Activated naive CD4-positive, alpha-beta T cell treated with anti-CD3 and anti-CD28 coated beads, Interleukin-2, amount 50 U/mL, for 72 hours (primary cell): ENCODE measurements at places on chromosomes 16 and 17.

DNA sequence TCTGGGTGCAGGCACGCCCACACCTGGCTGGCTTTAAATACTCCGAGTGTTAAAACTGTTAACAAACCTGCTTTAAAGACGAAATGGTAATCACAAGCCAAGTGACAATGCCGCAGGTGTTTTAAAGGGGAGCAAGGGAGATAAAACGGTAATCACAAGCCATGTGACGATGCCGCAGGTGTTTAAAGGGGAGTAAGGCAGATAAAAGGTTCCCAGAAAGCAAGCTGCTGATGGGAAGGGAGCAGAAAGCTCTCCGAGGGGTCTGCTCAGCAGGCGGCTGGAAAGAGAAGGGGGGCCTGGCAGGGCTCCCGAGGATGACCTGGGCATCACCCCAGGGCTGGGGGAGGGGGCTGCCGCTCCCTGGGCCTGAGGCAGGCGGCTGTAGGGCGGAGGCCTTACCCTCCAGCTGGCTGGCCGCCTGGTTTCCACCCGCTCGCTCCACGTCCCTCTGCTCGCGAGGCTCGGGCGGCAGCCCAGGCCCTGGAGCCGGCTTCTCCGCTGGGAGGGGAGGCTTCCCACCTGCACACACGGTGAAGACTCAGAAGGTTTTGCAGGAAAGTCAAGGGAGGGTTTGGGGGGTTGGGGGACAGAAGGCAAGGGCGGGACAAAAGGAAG, 12.1 kb downstream of the NDUFAF8 start:
- no peak for DNase-seq

GRCh38 chr16:49604602-49605001, 231.0 kb downstream of the C16orf78 start:
- DNase-seq = no peak

DNA sequence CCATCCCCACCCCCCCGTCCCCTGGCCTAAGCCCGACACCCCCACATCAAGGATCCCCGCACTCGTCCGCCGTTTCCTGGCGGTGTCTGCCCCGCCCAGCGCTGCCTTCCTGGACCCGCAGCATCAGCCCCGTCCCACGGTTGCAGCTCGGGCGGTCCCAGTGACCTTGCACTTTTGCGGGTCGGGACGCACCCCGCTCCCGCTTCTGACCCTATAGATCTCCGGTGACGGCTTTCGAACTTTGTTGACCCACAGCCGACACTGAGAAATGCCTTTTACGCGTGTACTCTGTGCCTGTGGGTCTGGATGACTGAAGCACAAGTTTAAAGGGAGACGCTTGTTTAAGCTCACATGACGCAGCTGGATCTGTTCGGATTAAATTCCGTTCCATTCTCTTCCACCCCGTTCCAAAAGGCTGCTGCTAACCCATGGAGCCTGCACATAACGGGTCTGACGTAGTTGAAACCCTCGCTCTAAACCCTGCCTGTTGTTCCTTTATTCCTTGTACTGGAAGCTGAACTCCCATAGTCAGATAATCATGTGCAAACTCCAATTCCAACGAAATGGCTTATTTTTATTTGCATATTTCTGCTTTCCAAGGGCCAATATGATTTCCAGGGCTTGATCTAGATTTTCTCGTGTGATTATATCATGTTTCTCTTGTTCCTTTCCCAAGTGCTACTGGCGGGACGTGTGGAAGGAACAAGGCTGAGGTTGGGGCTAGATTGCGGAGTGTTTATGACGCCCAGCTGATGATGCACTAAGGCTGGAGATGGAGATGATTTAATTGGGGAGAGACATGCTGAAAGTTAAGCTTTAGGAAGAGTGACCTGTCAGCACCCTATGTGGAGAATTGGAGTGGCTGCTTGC, 834 bp downstream of the FLYWCH1 start:
- peak; percentile 64 for DNase-seq

DNA sequence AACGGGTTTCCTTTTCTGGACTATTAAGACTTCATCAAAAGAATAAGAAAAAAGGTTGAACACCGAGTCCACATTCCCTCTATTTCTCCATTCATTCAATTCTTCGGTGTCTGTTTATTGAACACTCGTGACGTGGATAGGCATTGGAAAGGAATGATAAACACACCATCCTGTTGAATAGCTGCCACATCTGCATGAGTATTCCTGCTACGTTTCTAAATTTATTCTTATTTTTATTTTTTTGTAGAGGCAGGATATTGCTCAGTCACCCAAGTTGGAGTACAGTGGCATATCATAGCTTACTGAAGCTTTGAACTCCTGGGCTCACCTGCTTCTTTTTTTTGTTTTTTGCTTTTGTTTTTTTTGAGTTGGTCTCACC, 80.8 kb upstream of the CIBAR2 start:
- no peak for DNase-seq

DNA sequence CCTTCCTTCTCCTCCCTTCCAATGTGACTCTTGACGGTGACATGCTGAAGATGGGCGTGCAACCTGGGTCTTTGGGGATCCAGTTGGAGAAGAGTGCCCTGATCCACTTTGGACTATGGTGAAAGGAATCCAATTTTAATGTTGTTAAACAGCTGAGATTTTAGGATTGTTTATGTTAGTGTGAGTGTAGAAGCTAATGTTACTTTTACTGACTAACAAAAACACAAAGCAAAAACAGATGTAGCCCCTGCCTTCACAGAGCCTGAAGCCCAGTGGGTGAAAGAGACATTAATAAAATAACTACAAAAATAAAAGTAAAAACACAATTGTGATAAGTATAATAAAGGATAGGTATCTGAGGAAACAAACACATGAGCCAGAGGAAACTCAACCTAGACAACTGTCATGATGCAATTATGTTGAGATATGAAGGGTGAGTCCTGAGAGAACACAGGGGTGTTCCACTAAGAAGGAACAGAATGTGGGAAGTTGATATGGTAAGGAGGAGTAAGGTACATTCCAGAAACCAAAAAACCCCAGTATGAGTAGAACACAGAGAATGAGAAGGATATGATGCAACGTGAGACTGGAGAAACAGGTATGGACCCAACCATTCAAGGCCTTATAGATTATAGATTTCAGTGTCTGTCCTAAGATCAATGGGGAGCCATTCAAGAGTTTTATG, 115.1 kb upstream of the PMFBP1 start:
- no peak for DNase-seq

DNA sequence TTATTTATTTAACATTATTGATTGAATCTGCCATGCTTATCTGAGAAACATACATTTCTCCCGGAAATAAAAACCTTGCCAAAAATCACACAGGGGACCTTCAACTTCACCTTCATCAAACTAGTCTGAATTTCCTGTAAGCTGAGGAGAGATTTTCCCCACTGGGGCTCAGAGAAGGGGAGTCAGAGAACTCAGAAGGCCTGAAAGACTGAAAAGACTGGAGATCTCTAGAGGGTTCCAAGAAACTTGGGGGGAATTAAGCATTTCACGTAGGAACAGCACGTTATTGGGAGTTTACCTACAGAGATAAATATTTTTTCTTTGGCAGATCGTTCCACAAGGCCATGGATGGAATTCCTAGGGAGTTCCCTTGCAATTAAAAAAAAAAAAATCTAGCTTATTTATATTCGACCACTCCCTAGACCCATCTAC, 528 bp upstream of the NOL11 start:
- DNase-seq = no peak

DNA sequence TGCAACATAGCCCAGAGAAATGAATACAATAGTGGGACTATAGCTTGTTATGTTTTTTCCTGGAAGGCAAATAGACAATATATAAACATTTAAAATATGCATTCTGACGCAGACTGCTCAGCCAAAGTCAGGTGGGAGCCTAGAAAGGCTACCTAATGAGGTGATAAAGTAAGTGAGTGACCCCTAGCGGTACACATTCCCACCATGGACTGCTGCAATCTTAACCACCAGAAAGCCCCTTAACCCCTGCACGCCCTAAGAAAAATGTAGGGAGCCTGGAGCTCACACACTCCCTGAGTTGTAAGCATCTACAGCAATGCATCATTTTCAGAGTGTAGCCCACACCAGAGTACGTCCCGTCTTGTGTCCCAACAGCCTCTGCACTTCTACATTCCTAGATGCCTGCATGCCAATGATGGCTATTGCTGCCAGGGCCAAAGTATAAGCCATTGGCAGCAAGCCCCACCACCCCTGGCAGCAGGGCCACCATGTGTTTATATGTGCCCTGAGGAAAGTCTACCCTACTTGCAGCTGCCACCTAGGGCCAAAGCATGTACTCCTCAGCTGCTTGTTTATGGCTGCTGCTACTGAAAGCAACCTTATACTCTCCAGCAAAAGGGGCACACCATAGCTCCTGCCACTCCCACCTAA, 127.6 kb downstream of the KIF2B start:
- DNase-seq = no peak

GRCh38 chr17:13582776-13583547, 18.8 kb downstream of the HS3ST3A1 start:
- DNase-seq = no peak

DNA sequence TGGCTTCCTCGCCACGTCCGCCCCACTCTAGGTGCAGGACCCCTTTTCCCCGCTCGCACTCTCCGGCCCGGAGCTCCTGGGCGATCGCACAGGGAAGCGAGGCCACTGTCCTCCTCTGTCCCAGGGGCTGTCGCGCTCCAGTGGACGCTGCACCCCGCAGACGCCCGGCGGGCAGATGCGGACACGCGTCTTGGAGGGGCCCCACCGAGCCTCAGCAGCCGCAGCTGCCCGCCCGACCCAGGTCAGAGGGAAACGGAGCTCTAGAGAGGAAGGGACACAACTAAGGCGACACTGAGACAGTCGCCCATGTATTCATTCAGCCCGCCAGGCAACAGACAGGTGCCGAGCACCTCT, 726 bp upstream of the SLC13A5 start:
- no peak for DNase-seq

DNA sequence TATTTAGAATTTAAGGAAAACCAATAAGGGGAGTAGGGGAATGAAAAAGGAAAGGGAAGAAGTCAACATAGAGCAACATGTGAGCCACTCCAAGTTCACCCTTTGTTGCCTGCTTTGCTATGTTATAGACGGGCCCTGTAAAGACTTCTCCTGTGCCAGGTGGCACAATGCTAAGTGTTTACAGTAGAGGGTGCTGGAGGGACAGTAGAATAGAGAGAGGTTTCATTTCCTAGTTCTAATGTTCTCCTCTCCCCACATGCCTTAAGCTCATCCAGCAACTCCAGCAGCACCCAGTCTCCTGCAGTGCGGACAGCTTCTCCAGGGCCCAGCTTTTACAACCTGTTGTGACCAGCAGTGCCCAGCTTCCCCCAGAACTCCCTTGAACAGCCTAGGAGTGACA, 468.0 kb downstream of the HS3ST3B1 start:
- DNase-seq = no peak

DNA sequence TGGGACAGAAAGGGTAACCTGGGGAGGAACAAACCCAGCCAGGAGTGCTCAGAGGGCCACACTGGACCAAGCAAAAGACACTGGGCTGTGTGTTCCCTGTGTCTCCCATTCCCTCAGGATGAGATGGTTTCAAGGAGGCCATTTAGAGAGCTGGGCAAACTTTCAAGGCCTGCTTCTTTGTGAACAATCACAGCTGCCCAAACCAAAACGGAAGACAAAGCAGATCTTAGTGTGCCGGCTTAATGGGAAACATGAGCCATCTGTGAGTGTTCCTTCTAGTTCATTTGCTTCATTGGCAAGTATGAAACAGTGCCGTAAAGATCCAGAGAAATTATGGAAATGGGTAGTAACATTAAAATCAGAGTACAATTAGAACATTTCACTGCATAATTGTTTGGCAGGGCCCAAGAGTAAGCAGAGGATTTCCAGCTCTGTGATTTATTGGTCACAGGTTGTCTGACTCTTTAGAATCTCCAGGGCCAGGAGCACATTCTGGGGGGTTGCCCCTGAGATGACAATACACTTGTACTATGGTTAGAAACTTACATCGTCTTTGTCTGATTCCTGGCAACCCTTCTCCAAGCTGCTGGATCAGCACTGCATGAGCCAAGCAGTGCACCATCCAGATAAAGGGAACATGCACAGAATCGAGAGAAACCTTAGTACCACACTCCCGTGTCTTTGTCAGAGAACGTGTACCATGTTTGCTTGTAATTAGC, 412.1 kb downstream of the RBFOX1 start:
- no peak for DNase-seq

DNA sequence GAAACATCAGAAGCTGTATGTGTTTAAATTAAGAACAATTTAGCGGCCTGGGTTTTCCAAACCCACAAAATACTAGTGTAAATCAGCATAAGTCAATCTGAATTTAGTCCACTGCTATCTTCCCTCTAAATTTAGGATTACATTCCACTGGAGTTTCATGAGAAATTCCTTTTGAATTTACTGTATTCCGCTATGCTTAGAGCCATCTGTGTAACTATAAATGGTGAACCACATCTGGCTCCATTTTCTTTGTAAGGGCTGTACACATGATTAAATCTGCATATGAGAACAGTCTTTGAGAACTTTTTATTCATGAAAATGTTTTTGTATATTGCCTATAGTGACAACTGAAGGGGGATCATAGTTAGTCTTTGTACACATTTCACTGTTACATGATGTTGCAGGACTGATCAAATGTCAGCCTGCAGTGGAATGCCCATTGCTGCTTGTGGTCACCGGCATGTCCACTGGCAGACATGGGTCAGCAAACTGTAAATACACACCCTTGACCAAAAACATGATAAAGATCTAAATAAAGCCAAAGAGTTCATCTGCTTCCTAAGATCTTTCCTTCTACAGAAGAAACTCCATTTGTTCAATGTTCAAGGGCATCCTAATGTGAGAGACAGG, 36.8 kb downstream of the RPGRIP1L start:
- no peak for DNase-seq

DNA sequence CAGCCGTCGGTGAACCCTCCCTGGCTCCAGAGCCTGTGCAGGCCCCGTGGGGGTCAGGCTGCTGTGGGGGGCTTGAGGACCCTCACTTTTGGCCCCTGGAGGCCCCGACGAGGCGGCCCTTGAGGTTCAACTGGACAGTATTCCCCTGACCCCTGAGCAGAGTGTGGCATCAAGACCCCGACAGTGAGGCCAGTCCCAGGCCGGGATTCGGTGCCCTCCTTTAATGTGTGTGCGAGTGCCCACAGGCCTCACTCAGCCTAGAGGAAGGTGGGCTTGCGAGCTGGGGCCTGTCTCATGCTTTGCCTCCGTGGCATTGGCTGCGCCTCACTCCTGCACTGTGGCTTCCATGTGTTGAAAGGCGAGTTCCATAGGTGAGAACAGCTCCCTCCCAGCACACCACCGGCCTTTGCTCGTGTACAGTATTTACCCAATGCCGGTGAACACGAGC, 94.5 kb downstream of the METRNL start:
- DNase-seq = no peak

GRCh38 chr16:27945233-27945973, 118.1 kb downstream of the GSG1L start:
- no peak for DNase-seq

- DNase-seq = peak; percentile 62
Measured at GRCh38 chr17:27760069-27760885, 40.1 kb downstream of the NOS2 start.

- DNase-seq = no peak
Measured at GRCh38 chr17:43598357-43599045, 52.4 kb upstream of the ETV4 start.

GRCh38 chr17:27531469-27531961, 75.3 kb downstream of the KSR1 start:
- DNase-seq = no peak

- DNase-seq = no peak
Measured at GRCh38 chr17:14061666-14062560, 7.4 kb upstream of the COX10 start.
